HFFc6 (cell line): ENCODE measurements at places on chromosomes 3 and 15. TPM values are rescaled to one million over a fixed set of nuclear protein-coding genes. Genes with fewer than 3 reads are reported as not detected.
A peak's percentile ranks its signal among the peaks of the same experiment; 100 is the strongest.

GRCh38 chr3:46924921-46925584 lies 47.5 kb downstream of the PTH1R start:
- DNase-seq: no peak
- H3K27me3 ChIP-seq: no peaks in the 10 kb centered on the region; the same call in none of the 2 replicates
- peaks cover 27% of the 10 kb centered on the region for H3K4me1 ChIP-seq
- H3K36me3 ChIP-seq: peaks cover 21% of the 10 kb centered on the region

GRCh38 chr3:172281884-172282283 lies 166.4 kb downstream of the GHSR start:
- H3K4me1 ChIP-seq: peaks cover 87% of the 10 kb centered on the region
- H3K27me3 ChIP-seq: no peaks in the 10 kb centered on the region; the same call in 1 of the 2 replicates
- H3K4me3 ChIP-seq: no peak overlapping the region

GRCh38 chr3:10505791-10506585 lies 602 bp upstream of the ATP2B2 start:
- no peaks in the 10 kb centered on the region for H3K36me3 ChIP-seq
- H3K27ac ChIP-seq: no peak overlapping the region
- DNase-seq: no peak
- peaks cover 39% of the 10 kb centered on the region for H3K27me3 ChIP-seq
- no peaks in the 10 kb centered on the region for H3K4me1 ChIP-seq
- H3K4me3 ChIP-seq: no peak overlapping the region

DNA sequence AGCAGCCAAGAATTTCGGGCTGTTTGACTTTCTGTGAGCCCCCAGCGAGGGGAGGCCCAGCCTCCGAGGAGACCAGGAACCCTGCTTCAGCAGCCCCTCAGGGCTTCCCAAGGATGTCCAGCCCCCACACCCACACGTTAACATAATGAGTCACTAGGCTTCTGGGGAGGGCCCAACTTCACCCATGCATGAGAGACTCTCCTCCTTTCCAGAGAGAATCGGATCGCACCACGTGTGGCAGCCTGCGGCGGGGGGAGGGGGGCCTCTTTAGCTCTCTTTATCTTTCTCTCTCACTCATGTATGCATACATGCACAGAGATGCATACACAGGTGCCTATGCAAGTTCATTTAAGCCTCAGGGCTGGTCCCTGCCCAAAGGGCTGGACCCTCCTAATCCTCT lies 3.1 kb upstream of the AP2M1 start:
- H3K27ac ChIP-seq: peak overlapping the region; percentile 84
- peaks cover 7% of the 10 kb centered on the region; the same call in 1 of the 2 replicates for H3K27me3 ChIP-seq
- peak overlapping the region; percentile 58 for H3K4me3 ChIP-seq
- DNase-seq: peak; percentile 58
- H3K36me3 ChIP-seq: peaks cover 40% of the 10 kb centered on the region
- H3K4me1 ChIP-seq: peaks cover 71% of the 10 kb centered on the region

- peaks cover 34% of the 10 kb centered on the region for H3K36me3 ChIP-seq
- peak overlapping the region; percentile 34; the same call in 1 of the 2 replicates for H3K4me3 ChIP-seq
- H3K4me1 ChIP-seq: peaks cover 65% of the 10 kb centered on the region
- no peaks in the 10 kb centered on the region; the same call in 1 of the 2 replicates for H3K27me3 ChIP-seq
Measured at GRCh38 chr3:152392272-152392880, 123.6 kb downstream of the MBNL1 start.

DNA sequence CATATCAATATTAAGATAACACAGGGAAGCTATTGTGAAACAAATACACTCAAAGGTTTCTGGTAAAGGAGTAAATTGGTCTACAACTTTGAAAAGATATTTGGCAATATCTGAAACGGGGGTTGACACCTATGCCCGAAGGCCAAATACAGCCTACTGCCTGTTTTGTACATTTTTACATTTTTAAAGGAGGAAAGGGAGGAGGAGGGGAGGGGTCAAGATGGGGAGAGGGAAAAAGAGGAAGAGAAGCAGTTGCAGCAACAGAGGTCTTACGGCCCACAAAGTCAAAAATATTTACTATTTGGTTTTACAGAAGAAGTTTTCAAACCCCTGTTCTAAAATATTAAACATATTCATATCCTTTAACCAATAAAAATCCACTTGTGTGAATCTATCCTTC lies 94.2 kb downstream of the FMN1 start:
- no peak for DNase-seq
- no peak overlapping the region; the same call in 1 of the 2 replicates for H3K27ac ChIP-seq
- H3K4me3 ChIP-seq: no peak overlapping the region
- H3K4me1 ChIP-seq: peaks cover 94% of the 10 kb centered on the region

DNA sequence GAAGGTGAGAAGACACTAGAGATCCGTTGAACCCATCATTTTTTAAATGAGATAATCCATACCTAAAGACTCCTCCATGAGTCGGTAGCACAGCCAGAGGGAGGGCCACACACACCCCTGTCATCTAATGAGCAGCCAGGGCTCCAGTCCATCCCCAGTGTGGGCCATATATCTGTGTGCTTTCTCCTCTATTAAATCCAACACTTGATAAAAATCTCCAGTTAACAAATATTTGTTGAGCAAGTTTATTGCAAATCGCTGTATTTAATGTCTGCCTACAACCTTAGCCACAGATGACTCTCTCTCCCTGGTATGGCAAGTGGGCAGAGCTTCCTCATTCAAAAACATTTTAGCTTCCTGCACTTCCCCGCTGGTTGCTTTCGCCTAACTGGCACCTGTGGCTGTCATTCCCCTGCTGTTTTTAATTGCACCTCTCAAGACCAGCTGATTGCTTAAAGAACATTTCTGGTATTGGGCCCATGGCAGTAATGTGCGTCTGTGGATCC lies 82.8 kb downstream of the SMAD3 start:
- peaks cover 14% of the 10 kb centered on the region for H3K27me3 ChIP-seq
- peaks cover 95% of the 10 kb centered on the region for H3K4me1 ChIP-seq
- H3K4me3 ChIP-seq: peak overlapping the region; percentile 82
- DNase-seq: peak; percentile 89

DNA sequence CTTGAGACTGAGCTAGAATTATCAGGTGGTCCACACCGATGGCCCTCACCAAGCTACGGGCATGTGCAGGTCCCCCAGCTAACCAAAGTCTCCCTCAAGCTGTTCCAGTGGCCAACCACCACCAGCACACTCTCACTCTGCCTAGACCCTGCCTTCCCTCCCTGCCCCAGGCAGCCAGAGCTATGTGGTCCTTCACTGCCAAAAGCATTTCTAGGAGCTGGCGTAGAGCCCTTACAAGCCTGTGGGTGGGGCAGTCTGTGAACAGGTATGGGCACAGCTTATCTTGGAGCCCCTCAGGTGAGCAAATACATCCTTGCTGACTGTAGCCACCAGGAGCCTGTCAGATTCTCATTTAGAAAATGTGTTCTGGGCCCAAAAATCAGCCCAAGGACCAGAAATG lies 159.8 kb upstream of the PPP2R3A start:
- no peaks in the 10 kb centered on the region for H3K36me3 ChIP-seq
- no peaks in the 10 kb centered on the region for H3K4me1 ChIP-seq
- DNase-seq: no peak
- peaks cover 12% of the 10 kb centered on the region for H3K27me3 ChIP-seq

GRCh38 chr15:91203619-91204203 lies 103.7 kb downstream of the SV2B start:
- no peaks in the 10 kb centered on the region; the same call in 1 of the 2 replicates for H3K27me3 ChIP-seq
- no peaks in the 10 kb centered on the region for H3K36me3 ChIP-seq
- no peaks in the 10 kb centered on the region for H3K4me1 ChIP-seq
- no peak for DNase-seq

Gene MCF2L2
- total RNA-seq: not detected in 3 replicates

Gene NEK10
- 6.2 to 9.4 TPM (median 7.2 TPM) in 3 replicates for total RNA-seq

Gene VEPH1
- 31.1 to 72.7 TPM (median 49.8 TPM) in 3 replicates for total RNA-seq

Gene PSTPIP1
- total RNA-seq: not detected in 2 replicates

Gene PPARG
- 3.8 to 4.4 TPM (median 4.0 TPM) in 3 replicates for total RNA-seq

Gene TERC
- 10.5 to 24.5 TPM (median 18.7 TPM) in 3 replicates for total RNA-seq

Gene SPESP1
- total RNA-seq: 0.52 to 7.1 TPM (median 1.2 TPM) in 3 replicates

Gene ADGRG7
- total RNA-seq: not detected in 3 replicates

Gene VPS33B
- total RNA-seq: 13.3 and 13.4 TPM in 2 replicates

Gene CALML4
- total RNA-seq: 0.71 and 1.0 TPM in 2 replicates

Gene DNAJB11
- total RNA-seq: 87.6 and 93.1 TPM in 2 replicates

Gene CPLX3
- 0.09 TPM in 1 of 3 replicates, not detected in the others for total RNA-seq

Gene SYNPR
- total RNA-seq: not detected in 2 replicates
